Activated CD4-positive, alpha-beta T cell treated with anti-CD3 and anti-CD28 coated beads, Interleukin-2, amount 10 ng/mL, durations not matched to agents 24 days and 14 days (primary cell): ENCODE measurements at places on chromosomes 11 and 22.

- no peak for DNase-seq
Observed at GRCh38 chr11:72240461-72241290, 3.3 kb downstream of the PHOX2A start.

DNA sequence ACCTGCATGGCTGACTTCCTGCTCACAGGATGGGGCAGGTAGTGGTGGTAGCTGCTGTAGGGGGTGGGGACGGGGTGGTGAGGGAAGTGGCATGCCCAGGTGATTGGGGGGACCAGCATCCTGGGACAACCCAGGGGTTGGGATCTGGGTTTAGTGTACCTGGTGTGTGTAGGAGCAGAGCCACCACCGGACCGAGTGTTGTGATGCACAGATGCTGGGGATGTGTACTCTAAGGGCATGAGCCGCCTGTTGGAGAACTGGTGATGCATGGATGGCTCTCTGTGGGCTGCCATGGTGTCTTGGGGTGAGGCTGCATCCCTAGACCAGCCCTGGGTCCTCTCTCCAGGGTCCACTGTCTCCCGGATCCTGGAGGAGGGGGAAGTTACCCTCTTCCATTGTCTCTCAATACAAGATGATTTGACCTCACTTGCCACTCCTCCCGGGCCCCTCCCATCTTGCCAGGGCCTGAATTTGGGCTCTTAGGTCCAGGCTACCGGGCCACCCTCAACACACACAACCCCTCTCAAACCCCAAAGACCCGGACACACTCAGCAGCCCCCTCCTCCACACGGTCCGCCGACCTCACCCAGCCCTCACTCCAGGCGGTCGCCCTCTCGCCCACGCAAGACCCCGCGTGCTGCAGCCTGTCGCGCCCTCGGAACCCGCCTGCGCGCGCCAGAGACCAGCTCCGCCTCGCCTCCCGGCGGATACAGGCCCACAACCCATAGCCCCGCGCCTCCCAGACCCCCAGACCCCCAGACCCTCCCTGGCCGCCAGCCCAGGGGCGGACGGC, 619 bp downstream of the LRRC75B start:
- DNase-seq = no peak

GRCh38 chr11:30786256-30787110, 200.3 kb upstream of the MPPED2 start:
- peak; percentile 2 for DNase-seq

DNA sequence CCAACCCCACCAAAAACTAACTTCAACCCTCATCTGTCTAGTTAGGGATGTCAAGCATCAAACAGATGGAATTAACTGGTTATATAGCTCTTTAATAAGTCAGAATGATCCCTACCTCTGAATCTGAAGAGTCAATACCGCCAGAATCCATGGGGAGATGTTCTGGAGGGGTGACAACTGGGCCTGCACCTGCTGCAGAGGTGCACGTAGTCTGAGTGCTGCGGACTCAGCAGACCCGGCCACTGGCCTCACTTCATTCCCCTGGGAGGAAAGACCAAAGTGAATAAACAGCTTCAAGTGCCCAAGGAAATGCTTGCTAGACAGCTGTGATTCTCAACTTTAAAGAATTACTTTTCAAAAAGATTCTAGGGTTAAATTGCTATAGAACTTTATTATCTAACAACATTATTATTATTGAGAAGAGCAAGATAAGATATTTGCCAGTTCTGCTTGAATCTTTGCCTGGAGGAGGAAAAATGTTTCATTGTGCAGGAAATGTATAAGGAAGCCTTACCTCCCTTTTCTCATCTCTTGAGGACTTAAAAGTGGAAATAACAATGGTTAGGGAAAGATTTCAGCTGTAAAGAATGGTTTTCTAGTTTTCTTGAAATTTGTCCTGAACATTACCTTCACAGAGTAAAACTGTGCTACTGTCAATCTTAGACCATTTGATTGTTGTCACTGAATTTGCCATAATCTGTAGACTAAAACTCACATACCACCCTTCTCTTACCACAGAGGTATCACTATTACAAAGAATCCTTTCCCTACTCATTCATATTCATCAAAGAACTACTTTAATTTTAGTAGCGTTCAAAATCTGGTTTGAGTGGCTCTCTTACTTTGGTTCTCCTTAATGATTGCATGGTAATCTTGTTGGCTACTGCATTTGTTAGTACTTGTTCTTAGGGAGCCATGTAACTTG, 4.2 kb downstream of the XBP1 start:
- no peak for DNase-seq

DNA sequence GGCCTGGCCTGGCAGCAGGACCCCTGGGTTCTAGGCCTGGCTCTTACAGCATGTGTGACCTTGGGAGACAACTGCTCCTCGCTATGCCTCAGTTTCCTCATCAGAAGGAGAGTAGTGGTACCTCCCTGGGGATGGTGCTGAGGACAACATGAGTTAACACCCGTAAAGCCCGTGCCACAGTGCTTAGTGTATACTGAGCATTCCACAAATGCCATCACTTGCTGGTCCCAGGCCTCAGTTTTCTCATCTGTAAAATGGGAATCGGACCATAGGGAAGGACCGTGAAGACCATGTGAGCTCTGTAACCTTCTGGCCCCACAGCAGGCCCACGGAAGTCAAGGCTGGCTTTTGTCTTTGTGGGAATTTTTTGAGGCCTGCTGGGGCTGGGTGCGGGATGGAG, 52.4 kb downstream of the DHCR7 start:
- no peak for DNase-seq

DNA sequence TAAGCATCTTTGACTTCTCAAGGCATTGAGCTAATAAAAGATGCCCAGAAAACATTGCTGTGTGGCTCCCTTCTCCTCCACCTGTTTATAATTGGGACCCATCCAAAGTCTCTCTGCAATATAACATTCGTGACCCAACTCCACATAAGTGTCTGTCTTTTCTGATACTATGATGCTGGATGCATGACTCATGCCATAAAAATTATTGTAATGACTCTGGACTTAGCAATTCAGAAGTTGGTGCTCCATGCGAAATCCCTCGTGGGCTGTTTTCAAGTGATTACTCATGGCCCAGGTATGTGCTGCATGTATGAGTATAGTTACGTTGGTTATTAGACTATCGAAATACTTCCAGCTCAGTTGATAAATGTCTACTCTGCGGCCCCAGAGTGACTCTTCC, 11.7 kb downstream of the FJX1 start:
- DNase-seq = no peak

GRCh38 chr22:26357813-26358212, 71.2 kb upstream of the ASPHD2 start:
- no peak for DNase-seq

- no peak for DNase-seq
Observed at GRCh38 chr11:86574493-86575207, 97.8 kb downstream of the ME3 start.

GRCh38 chr11:104155375-104155774, 8.6 kb downstream of the PDGFD start:
- no peak for DNase-seq

DNA sequence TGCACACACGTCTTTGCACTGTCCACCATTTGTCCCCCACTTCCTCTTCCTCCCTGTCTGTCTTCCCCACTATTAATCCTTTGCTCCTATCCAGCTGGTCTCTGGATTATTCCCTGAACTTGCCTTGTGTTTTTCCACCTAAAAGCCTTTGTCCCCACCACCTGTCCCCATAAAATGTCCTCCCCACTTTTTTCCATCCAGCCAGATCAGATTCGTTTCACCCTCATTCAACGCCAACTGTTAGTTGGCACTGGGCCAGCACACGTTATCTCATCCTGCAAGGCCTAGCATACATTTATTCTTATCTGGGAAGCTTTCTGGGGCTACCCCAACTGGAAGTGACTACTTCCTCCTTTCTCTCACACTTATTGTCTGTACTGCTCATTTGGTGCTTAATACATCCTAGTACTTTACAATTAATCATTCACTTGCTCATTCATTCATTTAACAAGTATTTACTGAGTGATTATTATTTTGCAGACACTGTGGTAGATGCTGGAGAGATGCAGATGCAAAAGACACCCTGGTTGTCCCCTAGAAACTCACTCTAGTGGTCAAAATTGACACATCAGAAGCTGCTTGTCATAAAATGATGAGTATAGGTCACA, 96.2 kb downstream of the RASSF10 start:
- DNase-seq = no peak

DNA sequence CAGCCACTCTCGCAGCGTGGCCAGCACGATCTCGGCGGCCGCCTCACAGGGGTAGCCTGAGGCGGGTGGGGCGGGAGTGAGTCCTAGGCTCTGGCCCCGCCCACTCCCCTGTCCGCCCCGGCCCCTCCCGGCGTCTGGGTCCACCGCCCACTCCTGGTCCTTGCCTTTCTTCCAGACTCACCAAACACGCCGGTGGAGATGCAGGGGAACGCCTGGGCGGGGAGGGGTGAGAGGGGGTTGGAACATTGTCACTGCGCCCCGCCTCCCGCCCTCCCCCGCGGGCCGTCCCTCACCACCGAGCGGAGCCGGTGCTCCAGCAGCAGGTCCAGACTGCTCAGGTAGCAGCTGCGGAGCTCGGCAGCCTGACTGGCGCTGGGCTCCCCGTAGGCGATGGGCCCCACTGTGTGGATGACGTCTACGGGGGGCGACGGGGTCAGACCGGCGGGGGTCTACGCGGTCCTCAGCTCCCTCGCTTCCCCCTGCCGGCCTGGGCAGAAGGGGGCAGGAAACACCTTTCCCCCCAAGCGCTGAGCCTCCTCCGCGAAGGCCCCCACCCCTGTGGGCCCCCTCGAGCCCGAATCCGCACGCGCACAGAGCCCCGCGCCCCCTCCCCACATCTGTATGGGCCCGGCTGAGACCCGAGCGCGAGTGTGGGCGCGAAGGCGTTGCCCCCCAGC, 13.2 kb downstream of the OTUB1 start:
- peak; percentile 84 for DNase-seq

DNA sequence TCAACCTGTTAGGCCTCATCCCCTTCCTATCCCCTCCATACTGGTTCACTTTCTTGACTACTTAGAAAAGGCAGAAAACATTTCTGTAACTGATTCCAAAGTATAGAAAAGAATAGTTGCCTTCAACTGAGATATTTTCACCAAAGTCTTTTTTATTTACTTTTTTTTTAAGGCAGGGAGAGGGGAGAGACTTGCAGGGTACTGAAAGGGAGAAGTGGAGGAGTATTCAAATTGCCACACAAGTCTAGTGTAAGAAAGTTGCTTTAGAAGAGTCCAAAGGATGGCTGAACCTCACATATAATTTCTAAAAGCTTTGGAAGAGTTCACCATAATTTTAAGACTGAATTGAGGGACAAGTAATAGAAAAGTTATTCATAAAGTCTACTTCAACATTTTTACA, 6.3 kb downstream of the PHF21A start:
- DNase-seq = no peak

GRCh38 chr11:21534288-21534687, 658.6 kb upstream of the ANO5 start:
- no peak for DNase-seq

DNA sequence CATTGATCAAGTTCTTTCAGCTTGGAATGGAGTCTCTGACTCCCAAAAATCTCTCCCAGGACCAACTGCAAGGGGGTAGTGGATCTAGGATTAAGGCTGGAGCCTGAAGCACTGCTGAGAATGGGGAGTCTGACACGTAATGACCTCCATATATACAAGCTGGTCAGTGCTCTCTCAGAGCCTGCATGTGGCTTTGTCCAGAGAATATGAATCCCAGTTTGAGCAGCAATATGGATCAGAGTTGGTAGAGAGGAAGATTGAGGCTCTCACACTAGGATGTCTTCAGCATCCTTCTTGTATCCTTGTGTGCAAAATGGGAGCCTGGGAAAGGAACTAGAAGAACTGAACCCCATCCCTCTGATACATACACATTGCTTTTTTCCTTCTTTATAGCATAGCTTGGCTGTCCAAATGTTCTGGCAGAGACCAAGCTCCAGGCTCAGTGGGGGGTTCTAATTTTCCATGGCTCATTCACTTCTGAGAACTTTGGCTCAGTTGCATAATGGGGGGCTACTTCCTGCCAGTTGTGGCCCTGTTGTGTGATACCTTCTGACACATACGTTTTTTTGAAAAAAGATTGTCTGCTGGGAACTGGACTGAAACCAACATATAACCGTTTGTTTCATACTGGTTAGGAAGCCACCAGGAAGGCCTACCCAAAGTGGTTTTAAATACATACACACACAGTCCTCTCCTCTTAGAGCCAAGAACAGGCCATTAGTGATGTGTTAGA, 138.2 kb downstream of the ETS1 start:
- DNase-seq = peak; percentile 59

DNA sequence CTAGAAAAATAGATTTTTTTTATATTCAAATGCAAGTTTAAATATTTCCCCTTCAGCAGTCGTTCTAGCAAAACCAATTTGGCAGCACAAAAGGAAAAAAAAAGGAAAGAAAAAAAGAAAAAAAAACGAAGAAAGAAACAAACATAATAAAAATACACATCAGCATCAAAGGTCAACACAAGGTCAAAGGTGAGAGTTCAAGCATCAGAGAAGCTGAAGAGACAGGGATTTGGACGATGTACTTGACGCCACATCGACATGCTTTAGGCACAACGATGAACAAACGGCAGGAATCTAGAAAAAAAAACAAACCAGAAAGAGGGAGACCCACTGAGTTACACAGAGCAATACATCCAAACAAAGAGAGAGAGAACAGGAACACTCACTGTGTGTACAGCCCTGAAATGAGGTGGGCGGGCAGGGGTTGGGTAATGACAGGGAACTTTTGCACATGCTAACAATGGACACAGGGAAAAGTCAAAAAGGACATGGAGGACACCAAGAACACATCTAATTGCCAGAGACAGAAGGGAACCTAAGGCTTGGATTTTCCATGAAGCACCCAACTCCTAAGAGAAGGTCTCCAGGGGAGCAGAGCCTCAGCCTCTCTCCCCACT, 19.8 kb upstream of the RAPSN start:
- DNase-seq = no peak

DNA sequence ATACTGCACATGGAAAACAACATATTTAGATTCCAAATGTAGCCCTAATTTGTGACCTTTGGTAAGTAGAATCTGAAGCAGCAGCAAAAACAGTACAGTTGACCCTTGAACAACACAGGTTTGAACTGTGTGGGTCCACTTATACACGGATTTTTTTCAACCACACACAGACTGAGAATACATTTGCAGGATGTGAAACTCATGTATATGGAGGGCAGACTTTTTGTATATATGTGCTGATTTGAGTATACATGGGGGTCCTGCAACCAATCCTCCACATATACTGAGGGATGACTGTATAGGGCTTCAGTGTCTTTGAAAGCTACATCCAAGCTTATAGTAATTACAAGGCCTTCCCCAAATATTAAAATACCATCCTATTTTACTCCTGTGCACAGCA, 120.5 kb downstream of the MPPED2 start:
- DNase-seq = no peak

GRCh38 chr22:25346859-25347751, 127.7 kb downstream of the CRYBB2 start:
- no peak for DNase-seq
